ENCODE measurements at places on chromosomes 7 and 10. TPM values are rescaled to one million over a fixed set of nuclear protein-coding genes. Genes with fewer than 3 reads are reported as not detected.

Gene RGR
- total RNA-seq, result not detected

Gene HMX2
- not detected for total RNA-seq

Gene AEBP1
- 36.3 TPM for total RNA-seq

Gene OR6B1
- not detected for total RNA-seq

Gene CDNF
- total RNA-seq, result 0.71 TPM

Gene SLC26A5
- total RNA-seq, result not detected
